ENCODE measurements at places on chromosomes 12 and 14.

GRCh38 chr12:116324654-116325335 lies 47.3 kb upstream of the MED13L start:
- DNase-seq: no peak

- DNase-seq: no peak
Observed at GRCh38 chr12:101750152-101750551, 10.9 kb upstream of the SYCP3 start.

- DNase-seq: no peak
Observed at GRCh38 chr12:63228853-63229252, 77.9 kb upstream of the AVPR1A start.

DNA sequence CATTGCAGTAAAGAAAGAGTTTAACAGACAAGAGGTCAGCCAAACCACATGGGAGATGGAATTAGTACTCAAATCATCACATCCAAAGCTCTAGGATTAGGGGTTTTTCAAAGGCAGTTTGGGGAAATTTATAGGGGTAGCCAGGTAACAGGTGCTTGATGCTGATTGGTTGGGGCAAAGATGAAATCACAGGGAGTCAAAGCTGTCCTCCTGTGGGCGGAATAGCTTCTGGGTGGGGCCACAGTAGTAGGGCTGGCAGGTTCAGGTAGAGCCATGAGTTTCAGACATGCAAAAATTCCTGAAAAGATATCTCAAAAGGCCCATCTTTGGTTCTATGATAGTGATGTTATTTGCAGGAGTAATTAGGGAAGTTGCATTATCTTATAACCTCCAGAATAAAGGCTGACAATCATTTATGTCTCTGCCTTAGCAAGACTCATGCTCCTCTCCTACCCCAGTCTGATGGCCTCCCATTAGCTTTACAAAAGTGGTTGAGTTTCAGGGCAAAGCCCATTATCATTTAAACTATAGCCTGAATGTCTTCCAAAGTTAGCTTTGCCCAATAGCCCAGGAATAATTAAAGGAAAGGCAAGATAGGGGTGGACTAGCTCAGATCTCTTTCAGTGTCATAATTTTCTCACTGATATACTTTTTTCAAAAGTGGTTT lies 42.1 kb upstream of the CNTN1 start:
- DNase-seq: no peak

All from NCI-H1930 (cell line).